ENCODE measurements at places on chromosomes 2 and 18.

- no peak for DNase-seq
Observed at GRCh38 chr2:108911807-108912628, 77.0 kb downstream of the EDAR start.

DNA sequence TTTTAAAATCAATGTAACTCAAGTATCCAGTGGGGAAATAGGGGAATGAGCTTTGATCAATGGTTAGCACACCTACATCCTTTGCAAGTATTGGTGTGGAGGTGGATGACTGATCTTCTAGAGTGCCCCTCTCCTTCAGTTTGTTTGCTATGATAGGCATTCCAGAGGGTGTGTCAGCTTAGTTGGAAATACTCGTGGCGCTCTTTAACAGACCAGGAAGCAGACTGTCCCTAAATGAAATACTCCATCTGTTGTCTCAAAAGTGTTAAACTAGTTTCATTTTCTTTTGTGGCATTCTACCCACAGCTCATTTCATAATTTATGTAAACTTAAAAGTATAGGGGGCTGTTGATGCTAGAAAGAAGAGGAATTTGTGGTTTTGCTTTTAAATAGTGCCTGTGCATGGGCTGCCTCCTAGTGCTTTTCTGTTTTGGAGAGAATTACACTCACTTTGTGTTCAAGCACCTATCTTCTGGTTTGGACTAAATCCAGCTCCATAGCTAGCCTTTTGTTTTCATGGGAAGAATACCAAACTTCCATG is 66.2 kb downstream of the STAT1 start:
- peak; percentile 32 for DNase-seq

GRCh38 chr2:124353656-124354055 is 328.6 kb downstream of the CNTNAP5 start:
- no peak for DNase-seq

DNA sequence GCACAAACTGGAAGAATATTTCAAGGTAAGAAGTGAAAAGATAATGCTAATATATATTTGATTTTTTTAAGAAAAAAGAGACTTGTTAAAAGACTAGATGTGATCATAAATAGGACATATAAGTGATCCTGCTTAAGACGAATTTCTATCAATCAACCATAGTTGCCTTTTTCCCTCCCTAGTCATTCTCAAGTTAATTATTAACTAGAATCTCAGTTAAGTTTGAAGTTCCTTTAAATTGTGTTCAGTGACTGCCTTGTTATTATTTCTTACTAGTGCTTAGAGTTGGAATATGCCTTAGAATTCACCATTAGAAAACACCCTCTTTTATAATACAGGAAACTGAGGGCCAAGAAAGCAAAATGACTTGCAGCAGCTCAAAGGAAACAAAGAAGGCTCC is 141.5 kb upstream of the SP5 start:
- DNase-seq: no peak

DNA sequence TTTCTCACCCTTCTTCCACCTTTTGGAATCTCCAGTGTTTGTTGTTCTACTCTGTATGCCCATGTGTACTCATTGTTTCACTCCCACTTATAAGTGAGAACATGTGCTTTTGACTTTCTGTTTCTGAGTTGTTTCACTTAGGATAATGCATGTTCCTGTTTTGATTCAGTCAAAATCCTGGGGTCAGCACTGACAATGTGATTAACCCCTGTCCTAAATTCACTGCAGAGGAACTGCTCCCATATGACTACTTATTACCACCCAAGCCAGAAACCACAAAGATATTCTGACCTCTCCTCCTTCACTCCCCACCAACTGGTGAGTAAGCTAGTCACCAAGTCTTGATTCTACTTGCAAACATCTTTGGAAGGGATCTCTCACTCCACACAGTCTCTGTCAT is 251.4 kb upstream of the TCF4 start:
- DNase-seq: no peak

GRCh38 chr2:169961911-169962310 is 134.7 kb downstream of the UBR3 start:
- no peak for DNase-seq

DNA sequence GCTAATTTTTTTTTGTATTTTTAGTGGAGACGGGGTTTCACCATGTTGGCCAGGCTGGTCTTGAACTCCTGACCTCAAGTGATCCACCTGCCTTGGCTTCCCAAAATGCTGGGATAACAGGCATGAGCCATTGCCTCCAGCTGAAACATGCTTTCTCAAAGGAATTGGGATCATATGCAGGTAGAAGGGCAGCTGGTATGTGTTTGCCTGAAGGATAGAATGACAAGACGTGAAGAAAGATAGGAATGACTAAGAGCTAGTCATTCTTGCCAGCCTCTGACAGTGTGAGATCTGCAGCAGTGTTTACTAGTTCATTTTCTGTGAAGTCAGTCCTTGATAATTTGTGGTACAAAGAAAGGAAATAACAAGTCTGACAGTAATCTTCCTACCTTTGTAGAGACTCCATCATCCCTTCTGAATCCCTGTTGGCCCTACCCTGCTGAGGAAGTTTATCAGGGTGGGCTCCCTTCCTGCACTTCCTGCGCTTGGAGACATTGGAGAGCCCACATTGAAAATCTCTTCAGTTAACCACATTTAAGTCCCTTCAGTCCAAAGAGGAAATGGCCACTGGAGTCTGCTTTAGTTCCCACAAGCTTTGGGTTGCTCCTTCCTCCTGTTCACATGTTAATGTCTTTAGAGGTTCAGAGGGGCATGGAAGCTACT is 14.7 kb downstream of the CFLAR start:
- peak; percentile 64 for DNase-seq

- DNase-seq: peak; percentile 58
Observed at GRCh38 chr18:77208964-77209363, 40.7 kb upstream of the GALR1 start.

GRCh38 chr18:33951031-33951430 is 273.7 kb downstream of the NOL4 start:
- no peak for DNase-seq
